Stimulated activated naive CD8-positive, alpha-beta T cell treated with anti-CD3 and anti-CD28 coated beads, Interleukin-15, amount 100 ng/mL, for 72 hours (primary cell): ENCODE measurements at places on chromosomes 5 and 9.

DNA sequence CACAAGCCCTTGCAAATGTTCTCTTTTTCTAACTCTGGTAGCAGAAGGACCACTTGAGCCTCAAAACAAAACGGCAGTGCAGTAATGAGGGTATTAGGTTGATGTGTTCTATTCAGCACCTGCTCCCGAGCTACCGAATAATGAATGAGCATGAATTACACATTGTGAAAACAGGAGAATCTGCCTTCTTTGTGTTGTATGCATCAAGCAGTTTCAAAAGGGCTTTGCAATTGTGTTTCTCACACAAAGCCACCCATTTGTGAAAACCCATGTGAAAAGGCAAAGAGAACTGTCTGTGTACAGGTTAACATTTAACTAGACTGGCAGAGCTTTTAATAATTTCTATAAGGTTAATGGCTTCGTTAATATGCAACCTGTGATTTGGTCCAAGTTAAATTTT lies 97.8 kb downstream of the STK32A start:
- DNase-seq: no peak

- peak; percentile 35 for DNase-seq
Measured at GRCh38 chr9:1869843-1870242, 145.3 kb upstream of the SMARCA2 start.

GRCh38 chr9:33510262-33511183 lies 13.5 kb upstream of the ANKRD18B start:
- peak; percentile 42 for DNase-seq

DNA sequence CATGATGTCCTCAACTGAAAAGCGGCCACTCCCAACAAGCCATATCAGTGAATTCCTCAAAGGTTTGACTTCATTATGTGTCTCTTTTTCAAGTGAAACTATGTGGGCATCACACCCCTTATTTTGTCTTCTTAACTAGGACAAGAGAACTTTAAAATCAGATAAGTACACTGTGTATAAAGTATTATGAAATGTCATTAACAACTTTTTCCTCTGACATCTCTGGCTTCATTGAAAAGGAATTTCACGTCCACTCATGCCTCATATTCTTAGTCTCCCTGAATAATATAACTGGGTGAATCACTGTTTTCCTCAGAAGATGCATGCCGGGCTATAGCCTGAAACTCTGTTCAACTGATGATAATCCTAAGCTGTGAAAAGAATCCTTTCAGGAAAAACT lies 415.8 kb downstream of the ACTL7B start:
- DNase-seq: no peak

- DNase-seq: no peak
Measured at GRCh38 chr9:126377536-126377935, 50.9 kb downstream of the MVB12B start.

DNA sequence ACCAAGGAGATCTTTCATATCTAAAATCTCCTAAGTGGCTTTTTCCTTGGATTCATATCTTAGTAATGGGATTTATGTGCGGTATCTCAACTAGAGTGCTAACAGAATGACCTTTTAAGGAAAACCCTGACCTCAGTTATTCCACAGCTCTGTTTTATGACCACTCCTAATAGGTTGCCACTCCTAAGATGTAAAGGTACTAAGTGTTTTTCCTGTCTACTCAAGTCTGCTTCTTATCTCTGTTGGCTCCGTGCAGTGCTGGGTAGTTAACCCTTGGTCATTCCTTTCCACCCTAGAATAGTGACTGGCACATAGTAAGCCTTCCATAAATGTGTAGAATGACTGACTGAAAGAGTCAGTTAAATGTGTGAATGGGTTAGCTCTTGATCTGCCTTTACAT lies 161.4 kb downstream of the DOCK2 start:
- DNase-seq: no peak

DNA sequence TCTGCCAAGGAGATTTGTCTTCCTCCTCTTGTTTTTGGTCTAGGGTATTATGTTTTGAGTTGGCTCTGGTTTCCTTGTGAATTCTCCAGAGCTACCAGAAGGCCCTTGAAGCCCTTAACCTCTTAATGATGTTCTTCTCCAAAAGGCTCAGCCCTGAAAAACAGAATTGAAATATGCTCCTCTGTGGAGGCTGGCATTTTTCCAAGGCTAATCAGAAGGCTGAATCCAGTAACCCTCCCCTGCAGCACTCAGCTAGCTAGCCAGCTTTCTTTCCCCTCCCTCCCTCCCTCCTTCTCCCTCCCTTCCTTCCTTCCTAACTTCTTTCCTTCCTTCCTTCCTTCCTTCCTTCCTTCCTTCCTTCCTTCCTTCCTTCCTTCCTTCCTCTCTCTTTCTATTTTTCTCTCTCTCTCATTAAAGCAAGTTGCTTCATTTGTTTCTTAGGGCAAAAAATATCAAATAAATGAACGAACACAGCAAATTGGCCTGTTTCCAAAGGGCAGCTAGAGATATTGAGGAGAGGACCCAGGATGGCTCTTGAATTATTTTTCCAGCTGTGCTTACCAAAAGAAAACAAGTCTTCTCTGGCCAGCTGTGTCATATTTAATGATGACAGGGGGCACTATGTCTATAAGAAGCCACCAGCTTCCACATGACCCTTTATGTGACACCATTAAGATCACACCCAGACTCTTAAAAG lies 38.7 kb downstream of the JAKMIP2 start:
- no peak for DNase-seq

DNA sequence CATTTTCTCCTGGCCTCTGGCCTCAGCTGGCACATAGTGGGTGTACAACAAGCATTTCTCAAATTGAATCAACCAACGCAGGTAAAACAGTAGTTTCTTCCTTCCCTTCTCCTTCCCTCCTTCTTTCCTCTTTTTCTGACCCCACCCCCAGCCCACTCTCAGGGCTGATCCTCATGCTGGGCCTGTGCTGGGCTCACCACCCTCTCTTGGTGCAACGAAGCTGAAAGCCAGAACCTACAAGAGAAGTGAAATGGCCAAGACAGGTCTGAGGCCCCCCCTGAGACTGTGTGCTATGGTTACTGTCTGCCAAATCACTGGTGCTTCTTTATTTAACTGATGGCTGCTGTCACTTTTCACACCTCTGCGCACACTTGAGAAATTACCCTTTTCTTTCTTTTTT lies 53.0 kb upstream of the BOD1 start:
- no peak for DNase-seq

DNA sequence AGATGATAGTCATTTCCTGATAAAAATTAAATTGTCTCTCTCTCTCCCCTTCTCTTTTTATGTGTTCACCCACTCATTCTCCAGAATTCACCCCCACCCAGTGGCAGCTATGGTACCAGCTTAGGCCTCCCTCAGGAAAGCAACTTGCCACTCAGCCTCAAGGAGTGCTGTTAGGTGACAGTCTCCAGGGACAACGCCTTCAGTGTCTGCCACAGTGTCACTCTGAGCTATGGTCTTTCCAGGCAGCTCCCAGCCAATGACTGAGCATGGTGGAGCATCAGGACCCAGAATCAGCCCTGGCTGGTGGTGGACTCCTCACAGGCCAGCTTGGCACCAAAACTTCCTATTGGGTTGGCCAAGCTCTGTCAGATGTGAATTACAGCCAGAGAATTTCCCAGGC lies 140.9 kb upstream of the PIK3R1 start:
- no peak for DNase-seq

DNA sequence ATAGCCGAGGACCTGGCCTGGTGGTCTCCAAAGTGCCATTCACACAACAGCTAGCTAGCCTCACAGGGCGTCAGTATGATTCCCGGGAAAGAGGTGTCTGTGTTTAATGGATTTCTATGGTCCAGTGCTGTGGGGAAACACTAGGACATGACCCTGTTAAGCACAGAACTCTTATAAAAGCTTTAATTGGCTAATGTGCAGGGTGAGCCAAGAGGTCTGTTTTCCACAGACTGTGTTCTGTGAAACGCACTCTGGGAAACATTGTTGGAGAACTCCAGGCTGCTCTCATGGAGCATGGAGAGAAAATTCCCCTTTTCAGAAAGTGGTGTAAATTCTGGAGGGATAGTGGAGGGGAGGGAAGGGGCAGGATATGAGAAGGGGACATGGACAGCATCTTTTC lies 331.4 kb downstream of the FBXL7 start:
- no peak for DNase-seq

- no peak for DNase-seq
Measured at GRCh38 chr5:74851684-74852353, 14.4 kb downstream of the FAM169A start.

DNA sequence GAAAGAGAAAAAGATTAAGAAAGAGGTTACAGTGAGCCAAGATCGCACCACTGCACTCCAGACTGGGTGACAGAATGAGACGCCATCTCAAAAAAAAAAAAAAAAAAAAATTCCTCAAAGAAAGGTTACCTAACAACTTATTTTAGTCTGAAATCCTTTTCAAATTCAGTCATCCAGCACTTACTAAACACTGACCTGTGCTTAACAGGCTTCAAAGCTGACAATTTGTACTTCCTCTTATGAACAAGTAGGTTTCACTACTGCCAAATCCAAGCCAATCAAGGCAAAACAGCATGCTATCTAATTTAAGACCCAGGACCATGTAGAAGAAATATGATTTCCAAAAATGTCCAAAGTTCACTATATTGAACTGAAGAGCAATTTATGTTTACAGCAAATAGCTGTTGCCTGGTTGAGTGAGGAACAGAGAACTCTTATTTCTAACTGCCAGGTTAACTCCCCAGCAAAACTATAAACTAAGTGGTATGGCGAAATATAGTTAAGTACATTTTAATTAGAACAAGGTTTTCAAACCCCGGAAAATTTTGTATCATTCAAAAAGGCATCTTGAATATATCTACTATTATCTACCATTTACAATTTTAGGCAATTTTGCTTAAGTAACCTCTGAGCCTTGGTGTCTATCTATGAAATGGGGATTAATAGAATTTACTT lies 13.4 kb downstream of the PWWP2A start:
- DNase-seq: no peak

DNA sequence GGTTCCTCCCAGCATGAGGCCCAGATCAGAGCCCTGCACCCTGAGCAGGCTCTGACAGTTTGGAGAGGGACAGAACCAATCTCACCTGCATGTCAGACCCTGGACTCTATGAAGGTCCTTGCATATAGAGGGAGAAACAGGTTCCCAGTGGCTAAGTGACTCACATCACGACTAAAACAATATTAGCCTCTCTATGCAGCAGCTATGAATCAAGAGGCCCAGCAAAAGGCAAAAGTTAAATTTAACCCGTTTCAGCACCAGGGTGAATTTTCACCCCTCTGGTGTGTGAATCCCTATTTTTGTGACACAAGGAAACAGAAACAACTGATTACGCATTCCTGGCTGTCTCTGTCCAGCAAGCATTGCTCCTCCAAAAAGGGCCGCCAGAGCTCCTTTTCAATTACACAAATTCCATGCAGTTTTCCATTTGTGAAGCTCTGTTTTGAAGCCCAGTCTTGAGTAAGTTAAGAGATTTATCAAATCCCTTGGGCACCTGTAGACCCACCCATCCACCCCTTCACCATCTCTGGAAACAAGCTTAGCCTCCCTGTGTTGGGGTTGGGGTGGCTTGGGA lies 136.6 kb downstream of the GABBR2 start:
- no peak for DNase-seq

DNA sequence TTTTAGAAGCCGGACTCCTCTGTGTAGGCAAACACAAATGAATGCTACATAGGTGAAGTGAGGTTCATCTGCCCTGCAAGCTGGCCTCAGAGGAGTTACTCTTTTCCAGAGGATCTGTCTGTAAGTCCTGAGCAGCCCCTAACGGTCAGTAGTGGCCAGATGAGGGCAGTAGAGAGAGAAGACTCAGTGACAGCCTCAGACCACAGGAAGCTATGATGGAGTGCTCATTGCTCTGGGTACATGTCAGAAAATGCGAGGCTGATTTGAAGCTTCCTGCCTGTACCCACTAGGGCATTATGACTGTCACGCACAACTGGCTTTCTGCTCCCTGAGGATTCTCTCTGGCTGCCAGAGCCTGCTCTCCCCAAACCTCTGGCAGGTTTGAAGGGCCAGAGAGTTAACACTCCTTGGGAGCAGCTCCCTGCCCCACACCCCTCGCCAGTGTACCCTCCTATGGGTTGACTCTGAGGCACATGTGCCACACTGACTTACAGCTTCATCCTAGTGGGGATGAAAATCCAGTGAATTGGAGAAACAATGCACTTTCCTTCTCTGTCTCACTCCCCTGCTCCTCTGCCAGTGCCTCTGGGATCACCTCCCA lies 141.5 kb downstream of the GABRG2 start:
- DNase-seq: peak; percentile 10

DNA sequence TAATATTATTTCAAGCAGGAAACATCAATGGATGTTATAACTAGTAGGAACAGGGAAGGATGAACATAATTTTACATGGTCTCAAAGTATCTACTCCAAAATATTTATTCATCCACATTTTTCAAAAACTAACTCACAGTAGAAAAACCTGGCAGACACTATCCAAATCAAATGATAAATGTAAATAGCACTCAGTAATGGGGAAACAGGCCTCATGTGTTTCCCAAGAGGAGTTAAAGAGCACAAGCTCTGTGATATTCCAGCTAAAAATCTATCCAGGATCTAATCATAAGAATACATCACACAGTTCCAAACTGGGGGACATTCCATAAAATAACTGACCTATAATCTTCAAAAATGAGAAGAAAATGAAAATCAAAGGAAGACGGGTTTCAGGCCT lies 443.1 kb downstream of the ZNF608 start:
- no peak for DNase-seq

DNA sequence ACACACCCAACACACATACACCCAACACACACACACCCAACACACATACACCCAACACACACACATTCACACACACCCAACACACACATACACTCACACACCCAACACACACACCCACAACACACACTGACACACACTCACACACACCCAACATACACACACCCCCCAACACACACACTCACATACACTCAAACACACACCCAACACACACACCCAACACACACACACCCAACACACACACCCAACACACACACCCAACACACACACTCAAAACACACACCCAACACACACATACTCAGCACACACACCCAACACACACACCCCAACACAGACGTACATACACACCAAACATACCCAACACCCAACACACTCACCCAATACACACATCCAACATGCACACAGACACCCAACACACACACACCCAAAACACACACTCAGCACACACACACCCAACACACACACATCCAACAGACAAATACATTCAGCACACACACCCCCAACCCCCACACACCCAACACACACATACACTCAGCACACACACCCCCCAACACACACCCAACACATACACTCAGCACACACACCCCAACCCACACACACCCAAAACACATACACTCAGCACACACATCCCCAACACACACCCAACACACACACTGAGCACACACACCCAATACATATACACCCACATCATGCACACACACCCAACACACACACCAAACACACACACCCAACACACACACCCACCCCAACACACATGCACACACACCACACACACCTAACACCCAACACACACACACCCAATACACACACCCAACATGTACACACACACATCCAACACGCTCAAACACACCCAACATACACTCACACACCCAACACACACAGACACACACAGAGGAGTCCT lies 479.5 kb upstream of the DAP start:
- DNase-seq: no peak

DNA sequence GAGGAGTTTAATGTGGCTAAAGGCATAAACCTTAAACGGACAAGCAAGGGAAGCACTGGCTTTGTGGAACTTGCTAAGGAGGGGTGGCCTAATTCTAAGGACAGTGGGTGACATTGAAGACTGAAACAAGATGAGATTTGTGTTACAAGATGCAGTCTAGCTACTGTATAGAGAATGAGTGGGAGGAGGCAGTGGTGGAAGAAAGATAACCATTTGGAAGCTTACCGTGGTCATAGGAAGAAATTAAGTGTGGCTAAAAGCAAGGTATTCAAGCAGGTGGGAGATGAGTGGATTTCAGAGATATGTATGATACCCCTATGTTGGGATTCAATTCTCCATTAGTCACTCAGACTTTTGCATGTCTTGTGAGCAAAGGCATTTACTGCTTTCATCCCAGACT lies 4.6 kb downstream of the PAM start:
- DNase-seq: no peak
